ENCODE measurements at places on chromosomes 12 and 14. TPM values are rescaled to one million over a fixed set of nuclear protein-coding genes. Genes with fewer than 3 reads are reported as not detected.

PTGDR gene
- not detected for total RNA-seq

GTF2H3 gene
- 61.4 TPM for total RNA-seq

KRT6A gene
- 10,410 TPM for total RNA-seq

CYP27B1 gene
- total RNA-seq: 3.2 TPM

RNF212B gene
- total RNA-seq: not detected

FAM90A1 gene
- total RNA-seq: under 0.01 TPM

MIPOL1 gene
- total RNA-seq: 19.4 TPM

KRT1 gene
- total RNA-seq: not detected
